GM10248 (cell line): ENCODE measurements at places on chromosomes 1 and 21.

DNA sequence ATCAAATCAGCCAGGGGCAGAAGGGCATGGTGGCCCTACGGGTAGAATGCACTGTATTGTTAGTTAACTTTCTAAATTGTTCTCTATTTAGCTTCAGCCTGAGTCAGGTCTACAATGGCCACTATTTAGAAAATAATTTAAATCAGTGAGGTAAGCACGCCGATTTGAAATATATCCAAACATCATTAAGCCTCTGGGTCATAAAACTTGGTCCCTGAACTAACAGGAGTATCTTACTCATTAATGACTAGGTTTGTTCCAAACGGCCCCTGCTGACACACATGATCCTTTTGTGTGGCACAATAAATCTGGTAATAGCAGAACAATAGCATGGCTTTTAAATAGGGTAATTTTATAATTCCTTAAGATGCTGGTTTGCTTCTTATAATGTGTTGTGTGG, 48.4 kb downstream of the STX6 start:
- DNase-seq, result no peak

DNA sequence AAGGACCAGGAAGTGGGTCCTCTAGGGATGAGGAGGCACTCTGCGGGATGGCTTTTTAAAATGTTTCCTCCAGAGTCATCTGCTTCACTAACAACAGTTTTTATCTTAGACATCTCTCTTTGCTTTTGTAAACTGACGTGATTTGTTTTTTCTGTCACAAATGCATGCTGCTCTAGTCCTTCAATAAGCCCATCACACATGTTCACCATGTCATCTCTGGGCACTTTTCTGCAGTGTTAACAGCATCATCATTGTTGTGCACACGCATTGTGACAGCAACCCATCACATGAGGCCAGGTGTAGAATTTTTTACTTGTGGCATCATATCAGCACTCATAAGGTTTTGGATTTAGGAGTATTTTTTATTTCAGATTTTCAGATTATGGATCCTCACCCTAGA, 12.5 kb downstream of the RGS2 start:
- no peak for DNase-seq

GRCh38 chr1:211603191-211603701, 24.3 kb upstream of the SLC30A1 start:
- no peak for DNase-seq

DNA sequence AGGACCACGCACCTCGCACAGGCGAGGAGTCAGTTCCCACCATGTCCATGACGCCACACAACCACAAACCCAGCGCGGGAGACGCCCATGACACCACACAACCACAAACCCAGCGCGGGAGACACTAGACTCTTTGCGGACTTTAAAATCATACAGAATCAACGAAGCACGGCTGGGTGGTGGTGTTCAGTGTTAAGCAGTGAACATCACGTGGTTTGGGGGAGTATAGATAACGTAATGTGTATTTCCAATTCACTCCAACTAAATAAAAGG, 19.2 kb downstream of the PTTG1IP start:
- no peak for DNase-seq

- no peak for DNase-seq
These were observed 287.4 kb upstream of the LYPLAL1 start for GRCh38 chr1:218886101-218886871.

DNA sequence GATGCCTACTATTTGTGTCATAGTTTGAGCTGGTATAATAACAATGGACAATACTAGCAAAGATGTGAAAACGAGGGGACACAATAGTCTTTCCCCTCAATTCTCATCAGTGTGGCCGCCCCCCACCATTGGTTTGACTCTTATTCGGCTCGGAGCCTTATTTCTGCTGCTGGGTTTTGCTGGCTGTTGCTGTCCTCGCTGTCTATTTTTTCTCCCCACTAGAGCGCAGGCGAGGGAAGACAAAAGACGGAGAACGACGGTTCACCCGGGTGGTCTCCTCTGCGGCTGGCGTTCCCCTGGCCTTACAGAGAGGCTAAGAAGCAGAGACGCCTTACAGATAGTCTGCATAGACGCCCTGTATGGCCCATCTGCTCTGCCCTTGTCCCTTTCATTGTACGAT, 19.4 kb downstream of the CLIC6 start:
- DNase-seq, result no peak

GRCh38 chr1:53401813-53402745, 57.1 kb upstream of the DMRTB1 start:
- no peak for DNase-seq

DNA sequence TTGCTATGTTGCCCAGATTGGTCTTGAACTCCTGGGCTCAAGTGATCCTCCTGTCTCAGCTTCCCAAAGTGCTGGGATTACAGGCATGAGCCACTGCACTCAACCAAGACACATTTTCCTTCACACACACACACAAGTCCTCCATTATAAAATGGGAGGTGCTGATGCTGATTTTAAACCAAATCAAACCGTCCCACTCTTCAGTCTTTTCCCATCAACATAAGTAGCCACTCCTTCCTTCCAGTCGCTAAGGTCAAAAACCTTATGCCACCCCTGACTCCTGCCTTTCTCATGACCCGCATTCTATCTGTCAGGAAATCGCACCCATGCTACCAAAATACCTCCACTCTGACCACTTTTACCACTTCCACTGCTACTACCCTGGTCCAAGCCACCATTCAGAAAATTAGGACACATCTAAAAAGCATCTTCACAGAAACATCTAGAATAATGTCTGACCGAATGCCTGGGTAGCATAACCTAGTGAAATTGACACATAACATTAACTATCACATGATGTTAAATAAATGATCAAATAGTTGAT, 28.0 kb upstream of the IFNGR2 start:
- no peak for DNase-seq
